Stimulated activated CD8-positive, alpha-beta memory T cell treated with anti-CD3 and anti-CD28 coated beads, Interleukin-2, amount 100 ng/mL, for 1 hour (primary cell): ENCODE measurements at places on chromosomes 3 and 15.

DNA sequence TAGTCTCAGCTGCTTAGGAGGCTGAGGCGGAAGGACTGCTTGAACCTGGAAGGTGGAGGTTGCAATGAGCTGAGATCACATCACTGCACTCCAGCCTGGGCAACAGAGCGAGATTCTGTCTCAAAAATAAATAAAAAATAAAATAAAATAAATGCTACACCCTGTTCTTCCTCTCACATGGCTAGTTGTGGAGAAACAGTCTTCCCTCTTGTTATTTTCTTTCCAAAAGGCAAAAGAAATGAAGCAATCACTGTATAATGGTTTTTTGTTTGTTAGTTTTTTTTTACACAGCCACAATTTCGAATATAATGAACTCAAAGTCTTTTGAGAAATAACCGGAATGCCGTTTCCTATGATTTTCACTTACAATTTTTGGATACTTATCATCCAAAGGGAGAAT lies 4.9 kb upstream of the FRMD4B start:
- no peak for DNase-seq

DNA sequence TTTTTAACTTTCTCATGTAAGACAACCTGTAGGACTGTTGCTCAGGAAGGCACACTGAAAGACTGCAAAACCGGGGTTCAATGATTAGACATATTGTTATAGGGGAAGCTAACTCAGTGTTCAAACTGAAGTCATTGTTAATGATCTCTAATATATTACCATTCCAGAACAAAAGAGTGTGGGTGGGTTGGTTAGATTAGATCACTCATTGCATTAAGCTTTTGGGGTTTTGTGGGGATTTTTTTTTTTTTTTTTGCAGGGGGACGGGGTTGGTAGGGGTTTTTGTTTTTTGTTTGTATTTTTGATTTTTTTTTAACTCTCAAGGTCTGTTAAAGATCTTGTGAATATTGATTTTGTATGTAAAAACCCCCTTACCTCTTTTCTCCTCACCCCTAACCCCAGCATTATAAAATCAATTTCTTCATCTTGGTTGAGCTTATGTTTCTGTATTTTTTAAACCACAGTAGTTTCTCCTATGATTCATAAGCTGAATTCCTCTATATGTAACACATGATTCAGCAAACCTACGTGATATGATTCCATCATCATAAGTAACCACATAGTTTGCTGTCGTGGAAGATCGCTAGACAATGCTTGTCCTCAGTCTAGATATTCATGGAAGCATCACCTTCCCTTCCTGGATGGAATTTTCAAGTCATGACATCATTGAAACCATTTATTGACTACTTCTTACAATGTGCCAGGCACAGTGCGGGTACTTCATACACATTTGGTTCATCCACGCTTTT lies 544.1 kb upstream of the MDFIC2 start:
- DNase-seq = no peak

DNA sequence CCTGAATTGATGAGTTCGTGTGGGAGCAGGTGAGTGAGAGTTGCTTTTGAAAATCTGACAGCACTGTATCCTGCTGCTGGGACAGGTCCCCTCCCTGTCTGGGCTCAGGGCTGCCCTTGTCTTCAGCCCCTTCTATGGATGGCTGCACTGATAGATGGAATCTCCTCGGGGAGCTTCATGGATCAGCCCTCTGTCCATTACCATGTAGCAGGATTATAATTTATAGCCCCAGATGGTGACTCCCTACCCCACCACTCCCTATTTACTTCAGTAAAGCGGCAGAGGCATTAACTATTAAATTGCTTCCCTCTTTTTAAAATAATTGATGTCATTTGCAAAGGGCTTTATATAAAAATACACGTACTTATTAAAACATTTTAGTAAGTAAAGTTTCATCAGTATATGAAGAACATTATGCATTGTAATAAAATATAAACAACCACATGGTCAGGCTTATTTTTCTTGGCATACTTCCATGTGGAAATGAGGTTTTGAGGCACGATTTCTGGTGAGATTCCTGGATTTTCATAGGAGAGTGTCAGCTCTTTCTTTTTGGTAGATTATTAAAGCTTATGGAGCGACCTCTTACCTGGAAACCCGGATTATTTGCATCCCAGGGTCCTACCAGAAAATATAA lies 38.5 kb downstream of the MAP3K13 start:
- no peak for DNase-seq

DNA sequence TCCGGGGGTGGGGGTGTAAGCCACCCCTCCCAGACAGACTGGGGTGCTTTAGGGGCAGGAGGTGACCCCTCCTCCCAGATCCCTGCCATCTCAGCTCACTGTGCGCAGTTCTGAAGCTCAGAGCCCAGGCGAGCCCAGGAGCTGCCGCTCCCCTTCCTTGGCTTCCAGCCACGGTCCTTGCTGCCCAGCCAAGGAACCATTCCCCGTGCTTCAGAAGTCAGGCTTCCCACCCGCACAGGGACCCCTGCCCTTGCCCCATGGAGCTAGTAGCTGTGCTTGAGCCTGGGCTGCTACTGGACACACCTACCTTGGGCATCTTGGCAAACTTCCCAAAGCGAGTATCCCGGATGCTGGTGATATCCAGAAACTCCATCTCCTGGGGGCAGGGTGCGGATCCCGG lies 4.8 kb downstream of the PLCB2 start:
- no peak for DNase-seq

GRCh38 chr3:44109771-44110361 lies 131.8 kb upstream of the TOPAZ1 start:
- no peak for DNase-seq

GRCh38 chr3:150225986-150226385 lies 182.1 kb upstream of the TSC22D2 start:
- DNase-seq = no peak

GRCh38 chr15:39602143-39602542 lies 21.3 kb downstream of the THBS1 start:
- no peak for DNase-seq

DNA sequence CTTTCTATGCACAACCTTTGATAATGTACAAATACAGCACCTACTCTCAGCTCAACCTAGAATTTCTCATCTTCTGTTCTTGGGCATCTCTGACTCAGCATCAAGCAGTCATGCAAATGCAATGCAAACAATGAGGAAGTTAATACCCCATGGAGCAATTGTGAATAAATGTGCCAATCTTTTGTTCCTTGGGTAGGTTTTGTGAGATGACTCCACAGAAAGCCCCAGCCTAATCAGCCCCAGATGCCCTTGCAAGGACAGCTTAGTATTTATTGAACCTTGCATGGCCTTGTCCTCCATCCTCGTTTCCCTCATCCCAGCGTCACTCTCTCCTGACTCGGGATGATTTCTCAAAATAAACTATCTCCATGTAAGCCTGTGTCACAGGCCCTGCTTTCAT lies 494.7 kb upstream of the NECTIN3 start:
- DNase-seq = no peak

- no peak for DNase-seq
These were observed 165.6 kb downstream of the LPP start for GRCh38 chr3:188319569-188319968.

- no peak for DNase-seq
These were observed 33.5 kb downstream of the MYL3 start for GRCh38 chr3:46829699-46830208.

- DNase-seq = no peak
These were observed 62.4 kb upstream of the TOPAZ1 start for GRCh38 chr3:44179246-44179645.

- no peak for DNase-seq
These were observed 24.9 kb downstream of the ETFA start for GRCh38 chr15:76286271-76286879.
